Kidney (tissue), 22 donors: ENCODE measurements at places on chromosomes 7 and 10. TPM values are rescaled to one million over a fixed set of nuclear protein-coding genes. Genes with fewer than 3 reads are reported as not detected.

EBLN1 gene
- polyA plus RNA-seq: not detected

VAX1 gene
- not detected for polyA plus RNA-seq

DNA sequence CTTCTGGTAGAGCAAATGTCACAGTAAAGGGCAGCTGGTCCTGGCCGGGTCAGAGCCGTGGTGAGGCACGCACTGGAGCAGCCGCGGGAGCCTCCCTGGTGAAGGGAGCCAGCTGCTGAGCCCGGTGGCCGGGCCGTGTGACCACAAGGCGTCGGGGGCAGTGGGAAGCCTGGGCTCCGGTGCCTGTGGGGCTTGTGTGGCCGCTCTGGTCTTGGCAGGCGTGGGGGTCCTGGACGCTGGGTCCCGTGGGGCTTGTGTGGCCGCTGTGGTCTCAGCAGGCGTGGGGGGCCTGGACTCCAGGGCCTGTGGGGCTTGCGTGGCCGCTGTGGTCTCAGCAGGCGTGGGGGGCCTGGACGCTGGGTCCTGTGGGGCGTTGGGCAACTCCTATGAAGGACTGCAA lies 57.2 kb downstream of the NKX6-2 start:
- no peak for DNase-seq

- no peak for DNase-seq
These were observed 11.2 kb upstream of the PRTFDC1 start for GRCh38 chr10:24963521-24964041.
